ENCODE measurements at places on chromosomes 1 and 21.

GRCh38 chr1:2980073-2980791, 41.0 kb upstream of the ACTRT2 start:
- no peak for DNase-seq

DNA sequence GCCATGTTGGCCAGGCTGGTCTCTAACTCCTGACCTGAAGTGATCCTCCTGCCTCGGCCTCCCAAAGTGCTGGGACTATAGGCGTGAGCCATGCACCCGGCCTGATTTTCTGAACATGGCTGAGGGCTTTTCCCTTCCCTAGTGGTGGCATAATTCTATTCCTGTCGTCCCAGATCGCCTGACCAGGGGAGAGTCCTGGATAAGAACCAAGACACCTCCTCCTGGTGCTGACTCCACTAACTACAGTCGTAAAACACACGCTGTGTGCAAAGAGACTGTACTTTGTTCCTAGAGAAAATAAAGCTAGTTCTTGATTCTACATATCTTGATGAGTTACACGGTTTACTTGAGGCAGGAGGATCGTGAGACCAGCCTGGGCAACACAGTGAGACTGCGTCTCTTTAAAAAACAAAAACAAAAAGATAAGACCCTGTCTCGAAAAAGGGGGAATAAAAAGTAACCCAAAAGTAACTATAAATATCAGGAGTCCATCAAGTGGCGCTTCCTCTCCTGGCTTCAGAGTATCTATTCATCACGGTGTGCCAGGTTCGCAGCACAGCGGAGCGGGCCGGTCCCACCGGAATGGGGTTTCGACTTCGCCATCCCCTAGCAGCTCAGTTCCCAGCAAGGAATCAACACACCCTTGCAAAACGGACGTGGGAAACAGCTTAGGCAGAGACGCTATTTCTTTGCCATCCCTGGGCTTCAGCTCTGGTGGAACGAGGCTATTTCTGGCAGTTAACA, 973 bp downstream of the SDF4 start:
- no peak for DNase-seq

GRCh38 chr1:34590211-34590623, 164.6 kb upstream of the GJB5 start:
- no peak for DNase-seq

DNA sequence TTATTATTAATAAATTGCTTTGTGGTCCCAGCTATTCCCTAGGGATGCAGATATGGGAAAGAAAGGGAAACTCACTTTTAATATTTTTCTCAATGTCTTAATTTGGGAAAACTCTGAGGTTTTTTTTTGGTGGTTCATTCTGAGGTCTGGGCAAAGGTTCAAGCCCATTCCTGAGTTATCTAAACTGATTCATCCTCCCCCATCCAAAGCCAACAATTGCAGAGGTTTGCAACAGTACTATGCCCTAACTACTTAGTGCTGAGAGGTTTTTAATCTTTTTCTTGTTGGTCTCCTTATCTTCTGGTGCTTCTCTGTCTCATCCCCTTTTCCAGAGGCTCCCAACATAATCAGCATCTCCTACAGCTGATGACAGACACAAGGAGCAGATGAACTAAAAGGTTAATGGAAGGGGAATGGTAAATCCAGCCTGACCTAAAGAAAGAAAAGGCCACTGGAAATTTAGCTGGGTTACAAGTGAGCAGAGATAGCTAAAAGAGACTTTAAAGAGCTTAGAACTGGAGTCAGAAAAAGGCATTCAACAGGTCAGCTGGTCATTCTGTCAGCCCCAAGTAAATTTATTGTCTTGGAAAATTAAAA, 390.4 kb downstream of the TGFB2 start:
- DNase-seq: no peak

- DNase-seq: no peak
These were observed 16.9 kb downstream of the MTARC1 start for GRCh38 chr1:220803401-220804201.

- peak; percentile 41 for DNase-seq
These were observed 520 bp upstream of the MR1 start for GRCh38 chr1:181033128-181033798.

DNA sequence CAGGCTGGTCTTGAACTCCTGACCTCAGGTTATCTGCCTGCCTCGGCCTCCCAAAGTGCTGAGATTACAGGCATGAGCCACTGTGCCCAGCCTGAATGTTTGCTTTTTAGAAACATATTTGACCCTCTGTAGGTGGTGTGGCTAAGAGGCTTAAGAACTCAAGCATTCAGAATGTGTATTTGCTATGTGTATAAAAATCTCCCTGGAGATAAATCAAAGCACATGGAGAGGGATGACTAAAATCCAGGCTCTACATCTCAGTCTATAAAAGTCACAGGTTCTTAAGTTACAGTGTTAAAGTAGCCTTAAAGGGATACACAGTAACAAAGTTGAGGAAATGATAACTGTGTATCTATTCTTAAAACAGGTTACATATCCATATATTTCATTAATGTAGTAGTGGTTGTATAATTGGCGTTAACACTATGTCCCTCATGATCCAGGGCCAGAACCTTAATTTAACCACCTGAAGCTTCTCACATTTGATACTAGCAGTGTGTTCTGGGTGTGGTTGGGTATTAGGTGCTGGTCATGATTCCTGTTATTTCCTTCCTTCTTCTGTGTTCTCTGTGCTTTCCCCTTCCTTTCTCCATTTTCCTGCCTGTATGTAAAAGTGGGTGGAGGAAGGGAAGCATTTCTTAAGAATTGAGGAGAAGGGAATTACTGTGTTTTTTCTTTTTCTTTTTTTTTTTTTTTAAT, 16.2 kb downstream of the GIPC2 start:
- DNase-seq: no peak

GRCh38 chr1:168081373-168082007, 55.2 kb downstream of the GPR161 start:
- DNase-seq: no peak

DNA sequence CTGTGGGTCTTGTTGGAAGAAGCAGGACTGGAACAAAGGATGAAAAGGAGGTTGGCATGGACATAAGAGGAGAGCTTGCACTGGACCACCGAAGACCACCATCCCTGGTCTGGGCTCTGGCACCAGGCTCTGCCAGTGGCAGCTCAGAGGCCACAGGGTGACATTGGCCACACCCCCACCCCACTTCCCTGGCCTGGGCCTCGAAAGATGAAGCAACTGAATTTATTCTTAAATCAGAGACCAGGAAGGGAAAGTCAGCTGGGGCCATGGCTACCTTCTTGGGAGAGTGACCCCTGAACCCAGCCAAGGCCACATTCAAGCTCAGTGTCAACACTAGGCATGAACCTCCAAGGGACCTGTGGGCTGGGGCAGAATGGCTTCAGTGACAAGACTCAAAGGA, 4.0 kb downstream of the KLHDC7A start:
- DNase-seq: no peak

DNA sequence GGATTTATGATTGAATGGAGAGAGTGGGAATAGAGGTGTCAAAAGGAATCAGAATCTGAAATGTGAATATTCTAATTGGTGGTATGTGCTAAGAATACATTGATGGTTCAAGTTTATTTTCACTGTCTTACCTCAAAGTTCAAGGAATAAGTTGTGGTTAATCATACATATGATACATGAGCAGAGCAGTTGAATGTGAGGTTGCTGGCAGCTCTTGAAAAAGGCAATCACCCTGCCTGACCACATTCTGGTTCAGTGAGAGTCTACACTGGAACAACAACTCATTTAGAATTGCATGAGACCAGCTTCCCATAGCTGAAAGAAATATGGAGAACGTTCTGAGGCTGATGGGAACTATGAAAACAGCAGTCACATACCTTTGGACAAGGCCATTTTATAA, 68.3 kb upstream of the ARHGAP29 start:
- DNase-seq: no peak

DNA sequence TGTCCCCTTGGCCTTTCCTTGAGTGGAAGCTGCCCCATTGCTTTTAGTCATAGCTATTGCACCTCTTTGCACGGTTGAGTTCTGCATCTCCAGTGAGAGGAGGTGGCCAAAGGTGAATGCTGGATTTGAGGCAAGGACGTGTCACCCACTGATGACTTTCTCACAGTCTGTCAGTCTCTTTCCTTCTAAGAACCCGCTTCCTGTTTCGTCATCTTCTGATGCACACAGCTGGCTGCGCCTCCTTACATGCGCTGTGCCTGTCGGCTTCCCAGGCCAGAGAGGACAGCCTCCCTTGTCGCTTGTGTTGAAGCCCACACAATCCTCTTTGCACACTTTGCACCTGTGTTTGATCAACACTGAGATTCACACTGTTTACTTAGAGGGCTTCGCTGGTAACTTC, 41.8 kb upstream of the PWP2 start:
- peak; percentile 74 for DNase-seq

DNA sequence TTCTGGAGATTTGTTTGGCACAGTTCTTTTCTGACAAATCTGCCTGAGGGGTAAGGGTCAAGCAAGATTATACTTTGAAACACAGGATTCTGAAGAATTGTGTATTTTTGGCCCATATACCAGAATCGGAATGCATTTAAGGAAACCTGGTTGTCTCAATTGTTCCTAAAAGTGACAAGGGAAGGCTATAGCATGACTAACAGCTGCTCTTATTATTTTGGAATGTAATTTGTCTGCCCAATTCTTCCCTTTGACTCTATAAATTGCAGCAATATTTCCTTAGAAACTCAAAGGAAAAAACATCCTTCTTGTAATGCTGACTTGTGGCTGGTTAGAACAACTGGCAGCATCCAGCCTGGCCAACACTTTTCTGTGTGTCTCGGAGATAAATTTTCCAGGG, 15.8 kb upstream of the VCAM1 start:
- DNase-seq: no peak

- DNase-seq: no peak
These were observed 2.5 kb upstream of the COG2 start for GRCh38 chr1:230639714-230640209.

GRCh38 chr1:81679942-81680341, 120.8 kb upstream of the ADGRL2 start:
- DNase-seq: no peak

DNA sequence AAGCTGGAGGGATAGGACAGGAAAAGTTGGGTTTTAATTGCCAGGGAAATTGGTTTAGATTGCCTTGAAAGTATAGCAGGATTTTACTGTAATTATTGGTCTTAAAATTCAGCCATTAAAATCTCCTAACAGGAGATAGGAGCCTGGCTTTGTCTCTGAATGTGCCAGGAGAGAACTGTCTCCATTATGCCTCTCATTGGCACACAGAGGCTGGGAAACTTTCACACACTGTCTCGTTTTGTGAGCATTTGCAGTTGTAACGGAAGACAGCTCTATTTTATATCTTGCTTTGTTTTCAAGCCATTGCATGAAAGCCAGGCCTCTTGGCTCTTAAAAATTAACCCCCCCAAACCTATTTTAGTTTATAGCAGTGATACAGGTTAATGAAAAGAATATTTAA, 12.5 kb downstream of the DNAJC6 start:
- no peak for DNase-seq

GRCh38 chr1:236753516-236753915, 41.6 kb upstream of the MTR start:
- DNase-seq: no peak

DNA sequence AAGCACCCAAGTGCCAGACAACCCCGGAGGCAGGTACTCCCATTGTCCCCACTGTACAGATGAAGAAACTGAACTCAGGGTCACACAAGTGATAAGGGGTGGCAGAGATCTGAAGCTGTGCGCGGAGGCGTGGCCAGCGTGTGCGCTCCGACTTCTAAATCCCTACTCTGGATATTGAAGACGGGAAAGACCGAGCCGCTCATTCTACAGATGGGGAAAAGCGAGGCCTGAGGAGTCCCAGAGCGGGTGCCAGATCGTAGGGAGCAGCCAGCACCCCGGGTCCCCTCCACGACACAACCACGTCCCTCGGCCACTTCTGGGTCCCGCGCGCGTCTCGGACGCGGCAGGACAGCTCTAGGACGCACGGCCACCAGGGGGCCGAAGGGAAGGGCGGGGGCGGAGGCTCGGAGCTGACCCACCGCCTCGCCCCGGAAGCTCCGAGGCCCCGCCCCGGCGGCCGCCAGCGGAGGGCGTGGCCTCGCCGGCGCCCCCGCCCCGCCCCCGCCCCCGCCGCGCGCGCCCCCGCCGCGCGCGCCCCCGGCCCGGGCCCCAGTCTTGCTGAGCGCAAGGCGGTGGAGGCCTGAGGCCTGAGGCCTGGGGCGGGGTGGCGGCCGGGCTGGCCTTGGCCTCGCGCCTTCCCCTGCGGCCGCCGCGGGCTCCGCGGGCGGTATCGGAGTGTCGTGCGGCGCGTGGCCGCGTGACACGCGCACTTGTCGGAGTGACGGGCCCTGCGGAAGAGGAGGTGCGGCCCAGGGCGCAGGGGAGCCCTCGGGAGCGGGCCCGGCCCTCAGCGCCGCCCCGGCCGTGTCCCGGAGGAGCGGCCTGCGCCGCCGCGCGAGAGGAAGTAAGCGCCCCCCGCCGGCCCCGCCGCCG, at the start of gene H6PD:
Gene H6PD (plus strand): TSS at position 552 of the 873 bp plus-strand sequence. CDS start 10,161 bp downstream, outside the sequence.
- DNase-seq: peak; percentile 82

- DNase-seq: no peak
These were observed 160.5 kb downstream of the TBX15 start for GRCh38 chr1:118827636-118828035.

- no peak for DNase-seq
These were observed 36.6 kb upstream of the LCE5A start for GRCh38 chr1:152473887-152474537.

- no peak for DNase-seq
These were observed 17.1 kb upstream of the PROK1 start for GRCh38 chr1:110433803-110434202.

GRCh38 chr1:27053977-27054753, 41.5 kb upstream of the TENT5B start:
- no peak for DNase-seq

DNA sequence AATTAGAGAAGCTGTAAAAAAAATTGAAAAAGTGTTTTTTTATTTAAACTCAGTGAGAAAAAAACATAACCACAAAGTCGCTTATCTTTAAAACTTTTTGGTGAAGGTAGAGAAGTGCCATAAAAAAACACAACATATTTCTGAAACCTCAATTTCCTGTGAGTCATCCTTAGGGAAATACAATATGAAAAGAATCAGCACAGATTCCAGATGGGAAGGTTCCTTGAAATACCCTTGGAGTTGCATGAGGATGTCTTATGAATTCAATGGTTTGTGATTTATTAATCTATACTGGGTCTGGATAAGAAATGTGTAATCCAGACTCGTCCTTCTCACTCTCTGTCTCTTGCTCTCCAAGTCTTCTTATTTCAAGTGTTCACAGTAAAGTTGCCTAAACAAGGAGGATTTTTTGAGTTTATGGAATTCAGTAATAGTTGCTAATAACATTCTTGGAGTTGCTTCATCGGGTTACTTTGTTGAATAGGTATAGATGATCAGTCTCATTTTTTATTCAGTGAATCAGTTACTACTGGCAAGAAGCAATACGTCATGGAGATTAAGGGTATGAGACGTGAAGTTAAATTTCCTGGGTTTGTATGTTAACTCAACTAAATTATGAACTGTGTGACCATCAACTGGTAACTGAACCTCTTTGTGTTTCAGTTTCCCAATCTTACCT, 191.4 kb downstream of the KCNK2 start:
- DNase-seq: no peak

- no peak for DNase-seq
These were observed 569.0 kb downstream of the PTPRU start for GRCh38 chr1:29805122-29805895.

DNA sequence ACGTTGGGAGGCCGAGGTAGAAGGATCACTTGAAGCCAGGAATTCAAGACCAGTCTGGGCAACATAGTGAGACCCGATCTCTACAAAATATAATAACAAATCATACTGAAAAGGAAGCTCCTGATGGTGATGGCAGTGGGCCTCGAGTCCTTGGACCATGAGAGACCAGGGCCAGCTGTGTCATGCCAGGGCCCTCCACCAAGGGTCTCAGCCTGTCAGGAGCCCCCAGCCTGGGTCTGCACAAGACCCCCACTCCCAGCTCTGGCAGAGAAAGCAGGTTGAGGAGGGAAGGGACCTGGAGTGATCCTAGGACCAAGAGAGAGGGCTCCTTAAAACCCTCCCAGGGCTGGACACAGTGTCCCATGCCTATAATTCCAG, 6.7 kb upstream of the CTRC start:
- DNase-seq: no peak

All from bone marrow (tissue), 2 donors.